ENCODE measurements at places on chromosomes 5 and 9. TPM values are rescaled to one million over a fixed set of nuclear protein-coding genes. Genes with fewer than 3 reads are reported as not detected.

DNA sequence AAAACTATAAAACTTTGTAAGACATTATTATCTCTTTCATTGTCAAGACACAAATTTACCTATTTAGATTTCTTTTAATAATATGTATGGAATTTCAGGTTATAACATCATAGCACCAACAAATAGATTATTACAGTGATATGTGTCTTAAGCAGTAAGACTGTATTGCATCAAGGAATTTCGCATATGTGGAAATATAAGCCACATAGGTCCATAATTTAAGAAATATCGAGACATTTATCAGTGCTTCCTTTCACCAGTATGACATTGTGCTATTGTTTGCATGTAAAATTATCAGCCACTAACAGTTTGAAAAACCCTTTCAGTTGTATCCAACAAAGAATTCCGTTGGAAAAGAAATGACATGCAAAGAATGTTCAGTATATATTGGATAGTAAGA is 186.7 kb upstream of the RASA1 start:
- DNase-seq = no peak

DNA sequence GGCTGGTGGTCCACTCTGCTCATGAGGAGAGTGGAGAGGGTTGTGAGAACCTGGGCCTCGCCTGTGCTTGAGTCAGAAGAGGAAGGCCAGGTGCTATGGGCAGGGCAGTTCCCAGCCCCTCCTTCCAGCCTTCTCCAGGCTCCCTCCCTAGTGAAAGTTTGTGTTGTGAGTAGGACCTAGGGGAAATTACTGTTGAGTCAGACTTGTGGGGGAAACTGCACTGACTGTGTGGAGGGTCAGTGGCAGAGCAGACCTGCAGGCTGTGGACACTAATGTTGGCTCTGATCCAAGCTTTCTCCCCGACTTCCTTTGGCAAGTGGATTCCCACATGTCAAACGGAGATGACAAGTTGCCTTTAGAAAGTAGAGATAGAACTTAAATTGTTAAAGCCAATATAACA is 102.6 kb downstream of the ARHGAP26 start:
- no peak for DNase-seq

DNA sequence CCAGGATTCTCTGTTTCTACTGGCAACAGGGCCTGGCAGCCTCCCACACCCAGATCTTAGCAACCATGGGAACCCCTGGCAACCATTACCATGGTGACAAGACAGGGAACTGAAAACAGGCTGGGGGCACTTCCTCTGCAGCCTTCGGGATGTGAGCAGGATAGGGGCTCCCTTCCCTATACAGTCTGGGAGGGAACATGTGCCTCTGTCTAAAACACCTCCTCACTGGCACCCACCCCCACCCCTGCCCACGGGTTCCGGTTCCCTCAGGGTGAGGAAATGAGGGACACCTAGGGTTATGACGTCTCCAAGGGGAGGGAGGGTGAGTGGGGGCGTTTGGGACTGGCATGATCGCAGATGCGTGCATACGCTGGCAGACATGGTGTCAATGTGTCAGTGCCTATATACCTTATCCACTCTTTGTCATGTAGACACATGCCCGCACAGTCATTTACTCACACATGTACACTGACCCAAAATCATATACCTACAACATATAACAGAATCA is 3.0 kb upstream of the DNAJB5 start:
- no peak for DNase-seq

DNA sequence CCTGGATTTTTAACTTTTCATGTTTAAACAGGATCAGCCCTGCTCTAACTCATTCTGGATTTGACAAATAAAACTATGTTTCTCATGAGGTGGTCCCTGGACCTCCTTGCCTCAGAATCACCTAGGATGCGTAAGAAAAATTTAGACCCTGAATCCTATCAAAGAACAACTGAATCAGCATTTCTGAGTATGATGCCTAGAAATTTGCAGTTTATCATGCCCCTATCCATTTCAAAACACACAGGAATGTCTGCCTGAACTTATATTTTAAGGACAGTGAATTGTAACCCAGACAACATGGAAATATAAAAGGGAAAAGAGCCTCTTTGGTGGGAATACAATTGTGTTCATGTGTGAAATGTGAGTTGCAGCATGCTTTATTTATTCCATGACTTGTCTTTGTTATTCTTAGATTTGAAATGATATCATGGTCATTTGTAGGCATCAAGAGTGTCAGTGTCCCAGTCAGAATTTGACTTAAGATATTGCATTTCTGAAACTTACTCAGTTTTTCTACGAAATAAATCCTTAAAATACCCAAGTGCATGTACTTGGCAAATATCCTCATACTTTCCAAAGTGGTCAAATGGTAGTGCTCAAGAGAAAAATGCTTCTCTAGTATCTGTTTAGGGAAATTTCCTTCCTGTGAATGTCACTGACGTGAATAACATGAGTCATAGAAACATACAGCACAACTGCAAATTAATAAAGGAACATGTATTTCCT is 144.3 kb downstream of the GIN1 start:
- DNase-seq = no peak

Gene ZMAT2
- 36.4 TPM for total RNA-seq

Gene SPINK6
- not detected for total RNA-seq
